ENCODE measurements at places on chromosomes 6 and 20.

GRCh38 chr6:144467921-144468320, 182.8 kb downstream of the UTRN start:
- DNase-seq: no peak

- DNase-seq: no peak
Observed at GRCh38 chr6:125913864-125914351, 42.7 kb upstream of the HINT3 start.

- no peak for DNase-seq
Observed at GRCh38 chr6:113530769-113531168, 326.4 kb upstream of the MARCKS start.

DNA sequence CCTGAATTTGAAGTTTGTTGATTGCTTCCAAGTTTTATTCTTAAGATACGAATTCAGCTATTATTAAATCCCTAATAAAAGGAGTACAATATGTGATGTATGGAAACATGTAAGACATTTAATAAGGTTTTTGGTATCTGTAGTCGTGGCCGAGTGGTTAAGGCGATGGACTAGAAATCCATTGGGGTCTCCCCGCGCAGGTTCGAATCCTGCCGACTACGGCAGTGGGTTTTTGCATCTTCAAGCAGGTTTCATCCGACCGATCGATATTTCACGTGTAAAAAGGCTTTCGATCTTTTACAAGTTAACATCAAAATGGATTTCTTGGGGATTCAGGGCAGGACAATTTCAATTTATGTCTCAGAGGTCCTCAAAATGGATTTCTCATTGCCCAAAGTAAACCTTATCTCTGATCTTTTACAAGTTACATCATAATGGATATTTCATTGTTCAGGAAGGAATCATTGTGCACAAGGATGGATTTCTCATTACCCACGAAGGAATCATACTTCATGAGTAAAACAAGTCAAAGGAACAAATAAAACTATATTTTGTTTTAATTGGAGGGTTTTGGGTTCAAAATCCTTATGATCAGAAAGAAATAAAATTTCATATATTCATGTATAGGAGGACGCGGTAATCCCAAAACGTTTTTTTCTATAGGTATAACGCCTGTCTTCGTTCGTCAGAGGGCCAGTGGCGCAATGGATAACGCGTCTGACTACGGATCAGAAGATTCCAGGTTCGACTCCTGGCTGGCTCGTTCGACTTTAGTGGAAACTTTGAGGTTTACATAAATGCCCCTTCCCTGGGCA, 37.3 kb upstream of the BTN3A2 start:
- no peak for DNase-seq

GRCh38 chr6:5514353-5514752, 253.0 kb downstream of the FARS2 start:
- no peak for DNase-seq

GRCh38 chr6:13004601-13005000, 288.0 kb downstream of the PHACTR1 start:
- no peak for DNase-seq

DNA sequence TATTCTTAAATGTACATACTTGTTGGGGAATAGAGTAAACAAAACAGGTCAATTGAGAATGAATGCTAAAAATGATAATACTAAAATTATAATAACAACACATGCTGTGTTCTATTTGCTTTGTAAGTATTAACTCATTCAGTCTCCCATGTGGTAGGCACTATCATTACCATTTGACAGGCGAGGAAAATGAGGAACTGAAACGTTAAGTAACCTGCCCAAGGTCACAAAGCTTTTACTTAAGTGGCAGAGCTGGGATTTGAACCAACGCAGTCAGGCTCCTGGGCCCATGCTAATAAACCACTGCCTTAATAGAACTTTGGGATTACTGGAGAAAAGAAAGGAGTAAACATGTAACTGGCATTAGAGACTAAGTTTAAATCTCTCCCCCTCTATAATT, 3.8 kb downstream of the NSFL1C start:
- no peak for DNase-seq

DNA sequence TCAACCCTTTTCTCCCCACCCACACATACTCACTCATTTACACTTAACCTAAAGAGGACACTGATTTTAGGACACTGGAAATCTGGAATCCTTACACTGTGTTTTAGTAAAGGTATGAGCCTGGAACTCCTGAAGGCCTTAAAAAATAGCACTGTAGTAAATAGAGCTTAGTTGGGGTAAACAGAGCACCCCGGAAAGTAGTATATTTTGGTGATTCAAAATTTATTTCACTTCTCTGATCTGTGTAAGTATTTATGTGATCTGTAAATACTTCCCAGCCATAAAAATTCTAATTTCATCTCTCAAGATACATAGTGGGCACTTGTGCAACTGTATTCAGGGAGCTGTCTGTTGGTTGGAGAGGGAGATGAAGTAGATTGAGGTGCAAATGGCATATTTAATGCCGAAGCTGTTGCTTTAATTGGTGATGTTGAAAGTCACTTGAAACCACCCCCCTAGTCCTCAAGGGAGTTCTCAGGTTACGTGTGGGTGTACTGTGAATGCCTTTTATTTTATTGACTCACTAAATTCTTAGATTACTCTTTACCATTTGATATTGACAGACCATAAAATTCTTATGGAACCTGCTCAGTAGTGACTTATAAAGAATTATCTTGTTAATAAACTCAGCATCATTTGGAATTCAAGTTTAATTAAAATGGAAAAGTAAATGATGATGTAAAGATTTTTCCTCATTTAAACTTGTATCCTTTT, 154.9 kb downstream of the SOX4 start:
- DNase-seq: no peak

DNA sequence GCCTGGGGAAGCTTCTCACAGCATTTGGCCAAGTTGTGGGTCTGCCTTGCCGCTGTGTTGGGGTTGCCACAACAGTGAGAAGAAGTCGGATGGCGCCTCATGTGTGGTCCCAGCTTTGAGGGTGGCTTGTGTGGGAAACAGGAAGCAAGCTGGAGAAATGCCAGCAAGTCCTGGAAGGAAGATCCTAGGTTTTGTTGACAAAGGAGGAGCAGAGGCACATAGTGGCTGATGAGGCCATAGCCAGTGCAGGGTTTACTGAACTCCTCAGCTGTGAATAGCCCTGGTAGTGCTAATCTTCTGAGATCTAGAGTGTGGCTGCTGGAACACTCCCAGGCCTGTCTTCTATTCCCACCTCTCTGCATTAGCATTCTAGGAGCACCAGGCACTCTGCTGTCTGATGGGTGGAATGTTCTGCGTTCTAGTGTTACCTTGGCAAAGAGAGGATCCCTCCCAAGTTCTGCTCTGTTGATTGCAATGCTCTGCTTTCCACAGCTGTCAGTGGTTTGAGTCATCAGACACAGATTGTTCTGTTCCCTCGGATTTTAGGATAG, 25.2 kb downstream of the SNPH start:
- no peak for DNase-seq

DNA sequence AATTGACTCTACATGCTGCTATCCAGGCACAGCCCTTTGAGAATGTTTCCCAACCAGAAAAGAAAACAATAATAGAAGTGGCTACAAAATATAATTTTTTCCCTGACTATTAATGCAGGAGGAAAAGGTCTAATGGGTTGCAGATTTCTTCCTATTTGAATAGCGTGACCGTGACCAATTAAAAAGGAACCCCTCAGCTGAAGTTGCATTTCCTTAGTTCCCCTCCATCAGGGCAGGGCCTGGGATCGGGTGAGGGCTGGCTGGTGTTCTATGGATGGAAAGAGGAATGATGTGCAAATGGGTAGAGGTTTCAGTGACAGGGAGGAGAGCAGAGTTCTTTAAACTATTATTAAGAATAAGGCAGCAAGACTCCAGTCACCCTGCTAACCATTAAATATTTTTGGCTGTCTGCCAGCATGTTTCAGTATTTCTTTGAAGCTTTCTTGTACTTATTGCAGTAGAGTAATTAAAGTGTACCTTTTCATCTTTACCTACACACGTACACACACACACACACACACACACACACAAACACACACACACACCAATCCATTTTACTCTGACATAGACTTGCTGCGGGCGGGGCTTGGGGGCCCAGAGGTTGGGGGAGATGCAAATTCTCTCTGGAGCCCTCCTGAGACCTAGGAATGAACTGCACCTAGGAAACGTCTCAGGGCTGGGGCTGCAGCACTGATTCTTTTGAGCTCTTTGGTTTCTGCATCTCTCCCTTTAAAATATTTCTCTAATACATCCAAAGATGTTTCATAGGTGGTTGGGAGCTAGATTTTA, 154.8 kb upstream of the SLC35B3 start:
- DNase-seq: no peak

DNA sequence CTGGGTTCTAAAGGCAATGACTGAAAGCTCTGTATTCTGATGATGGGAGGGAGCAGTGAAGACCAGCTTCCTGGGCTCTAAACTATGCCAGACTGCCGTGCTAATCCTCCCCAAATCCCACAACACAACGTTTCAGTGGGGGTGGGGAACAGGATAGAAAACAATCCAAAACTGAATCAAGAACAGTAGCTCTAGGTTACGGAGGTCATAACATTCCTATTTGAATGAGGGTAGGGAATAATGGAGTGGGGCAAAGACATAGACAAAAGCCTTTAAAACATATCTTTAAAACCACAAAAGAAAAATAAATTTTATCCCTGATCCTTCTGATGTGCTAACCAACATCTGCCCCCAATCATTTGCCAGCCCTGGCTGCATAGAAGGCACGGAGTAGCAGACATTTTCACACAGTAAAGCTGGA, 7.8 kb downstream of the USP49 start:
- no peak for DNase-seq

DNA sequence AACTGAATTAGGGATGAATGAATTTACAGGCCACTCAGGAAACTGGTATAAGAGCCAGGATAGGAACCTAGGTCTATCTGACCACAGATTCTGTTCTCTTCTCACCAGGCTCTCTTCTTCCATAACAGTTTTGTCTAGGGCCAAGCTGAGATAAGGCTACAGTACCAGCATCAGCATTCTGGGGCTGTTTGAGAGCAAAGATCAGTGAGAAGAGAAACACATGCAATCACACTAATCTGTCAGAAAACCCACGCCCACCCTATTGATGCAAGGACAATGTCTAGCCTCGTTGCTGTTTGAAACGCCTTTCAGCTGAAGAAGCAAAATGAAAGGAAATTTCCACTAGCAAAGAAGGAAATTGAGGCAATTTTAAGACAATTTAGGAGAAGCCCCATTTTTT, 137.7 kb downstream of the LCA5 start:
- no peak for DNase-seq

DNA sequence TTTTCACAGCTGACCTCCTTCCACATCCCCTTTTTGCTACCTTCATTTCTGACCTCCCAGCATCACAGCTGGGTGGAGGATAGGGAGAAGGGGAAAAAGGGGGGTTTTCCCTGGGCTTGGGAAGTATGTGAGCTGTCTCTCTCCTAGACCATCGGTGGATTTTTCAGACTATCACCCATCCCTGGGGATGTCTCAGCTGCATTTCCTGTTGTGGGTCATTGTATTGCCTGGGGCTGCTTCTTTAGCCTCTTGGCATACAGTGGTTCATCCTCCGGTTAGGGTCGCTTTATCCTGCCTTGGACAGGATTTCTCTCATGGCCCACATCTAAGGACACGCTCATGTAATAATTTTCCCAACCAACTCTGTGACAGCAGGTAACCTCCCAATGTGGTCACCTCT, 142.5 kb upstream of the ARG1 start:
- no peak for DNase-seq

GRCh38 chr20:62201173-62202082, 18.6 kb downstream of the MTG2 start:
- DNase-seq: peak; percentile 38

DNA sequence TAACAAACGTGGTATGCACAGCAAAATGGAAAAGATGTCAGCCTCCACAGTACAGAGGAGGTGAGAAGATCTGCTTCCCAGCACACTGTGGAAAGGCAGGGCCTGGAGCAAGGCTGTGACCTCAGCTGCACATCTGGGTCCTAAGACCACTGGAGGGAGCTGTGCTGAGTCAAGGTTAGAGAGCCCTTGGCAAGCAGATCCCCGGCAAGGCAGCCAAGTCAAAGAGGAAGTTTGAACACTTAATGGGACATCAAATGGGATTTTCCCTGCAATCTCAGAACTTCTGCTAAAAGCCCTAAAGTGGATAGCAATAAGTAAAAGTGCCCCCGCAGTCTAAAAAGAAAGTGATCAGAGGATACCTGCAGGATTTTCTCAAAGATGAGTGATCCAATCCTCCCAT, 39.5 kb downstream of the UNC5CL start:
- DNase-seq: peak; percentile 80

DNA sequence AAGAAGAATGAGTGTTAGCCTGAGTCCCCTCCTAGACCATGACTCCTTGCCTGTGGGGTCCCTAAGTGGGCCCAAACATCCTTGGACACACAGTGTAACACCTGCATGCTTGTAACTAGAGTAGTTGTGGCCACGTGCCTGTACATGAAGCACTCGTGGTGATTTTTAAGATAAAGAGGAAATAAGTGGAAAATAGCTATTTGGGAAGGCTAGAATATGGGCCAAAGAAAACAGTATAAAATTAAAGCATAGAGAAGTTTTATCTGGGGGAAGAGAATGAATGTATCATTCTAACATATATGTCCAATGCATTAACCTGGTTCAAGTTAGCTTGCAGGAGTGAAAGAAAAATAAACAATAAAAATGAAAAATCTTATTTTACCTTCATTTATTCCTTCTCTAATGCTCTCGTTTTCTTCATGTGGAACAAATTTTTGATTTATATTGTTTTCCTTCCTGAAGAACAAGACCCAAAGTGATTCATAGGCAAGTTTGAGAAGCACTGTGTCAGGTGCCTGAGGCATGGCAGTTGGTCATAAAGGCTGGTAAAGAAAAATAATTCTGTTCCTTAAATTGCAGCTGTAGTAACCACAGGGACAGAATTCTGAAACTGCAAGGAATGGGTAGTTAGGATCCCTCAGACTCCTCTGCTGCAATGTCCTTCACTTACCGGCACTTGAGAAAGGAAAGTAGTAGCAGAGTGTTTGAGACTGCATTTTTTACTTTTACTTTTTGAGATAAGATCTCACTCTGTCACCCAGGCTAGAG, 8.5 kb upstream of the CST3 start:
- DNase-seq: no peak

DNA sequence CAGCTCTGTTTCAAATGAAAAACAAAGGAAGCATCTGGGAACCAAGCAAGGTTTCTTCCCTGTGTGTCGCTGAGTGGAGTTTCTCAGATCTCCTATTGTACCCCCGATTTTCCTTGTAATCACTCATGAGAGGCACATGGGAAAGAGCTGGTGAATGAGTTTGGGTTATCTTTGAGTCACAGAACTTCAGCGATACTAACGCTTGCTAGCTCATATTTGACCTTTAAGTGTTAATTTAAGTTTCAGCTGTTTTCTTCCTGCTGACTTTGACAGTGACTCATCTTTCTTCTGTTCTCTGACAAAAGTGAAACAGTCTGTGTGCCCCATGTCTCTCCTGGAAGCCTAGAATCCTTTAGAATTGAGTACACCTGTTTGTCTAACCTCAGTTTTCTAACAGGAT, 261.1 kb upstream of the RGS17 start:
- DNase-seq: no peak

GRCh38 chr20:41734506-41734945, 116.3 kb upstream of the CHD6 start:
- no peak for DNase-seq

- no peak for DNase-seq
Observed at GRCh38 chr20:47466213-47466612, 35.5 kb upstream of the NCOA3 start.

- no peak for DNase-seq
Observed at GRCh38 chr6:148980234-148980633, 233.4 kb downstream of the UST start.

GRCh38 chr20:25136643-25137559, 55.0 kb upstream of the VSX1 start:
- DNase-seq: peak; percentile 87

GRCh38 chr20:51811042-51811355, 8.7 kb upstream of the SALL4 start:
- no peak for DNase-seq
